SK-MEL-5 (cell line): ENCODE measurements at places on chromosomes 4 and X.

DNA sequence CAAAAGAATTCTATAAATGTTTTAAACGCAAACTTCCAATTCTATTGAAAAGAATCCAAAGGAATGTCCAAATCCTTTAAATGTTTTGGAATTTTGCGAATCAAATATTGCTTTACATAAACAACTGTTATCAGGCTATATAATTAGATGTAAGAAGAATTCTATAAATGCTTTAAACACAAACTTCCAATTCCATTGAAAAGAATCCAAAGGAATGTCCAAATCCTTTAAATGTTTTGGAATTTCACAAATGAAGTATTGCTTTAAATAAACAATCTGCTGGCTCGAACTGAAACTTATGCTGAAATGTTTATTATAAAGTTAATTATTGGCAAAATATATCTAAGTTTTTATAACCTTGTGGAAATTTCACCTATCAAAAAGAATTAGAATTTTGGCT lies 16.1 kb downstream of the DAPP1 start:
- no peak for DNase-seq

- no peak for DNase-seq
These were observed 26.6 kb downstream of the NLGN3 start for GRCh38 chrX:71171110-71171801.

DNA sequence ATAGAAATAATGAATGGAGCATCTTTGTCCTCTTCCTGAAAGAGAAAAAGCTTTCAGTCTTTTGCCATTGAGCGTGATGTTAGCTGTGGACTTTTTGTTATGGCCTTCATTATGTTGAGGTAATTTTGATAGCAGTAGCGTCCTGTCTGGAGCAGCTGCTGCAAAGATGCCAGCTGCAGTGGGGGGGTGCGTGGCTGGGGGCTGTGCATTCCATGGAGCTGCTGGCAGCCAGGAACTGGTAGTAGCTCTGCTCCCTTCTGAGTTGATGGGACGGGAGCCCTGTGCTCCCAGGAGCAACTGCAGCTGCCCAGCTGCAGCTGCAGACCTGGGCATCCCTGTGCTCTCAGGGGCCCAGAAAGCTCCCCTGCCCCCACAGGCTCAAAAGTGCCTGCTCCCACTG lies 50.4 kb downstream of the CCDC160 start:
- DNase-seq: no peak

DNA sequence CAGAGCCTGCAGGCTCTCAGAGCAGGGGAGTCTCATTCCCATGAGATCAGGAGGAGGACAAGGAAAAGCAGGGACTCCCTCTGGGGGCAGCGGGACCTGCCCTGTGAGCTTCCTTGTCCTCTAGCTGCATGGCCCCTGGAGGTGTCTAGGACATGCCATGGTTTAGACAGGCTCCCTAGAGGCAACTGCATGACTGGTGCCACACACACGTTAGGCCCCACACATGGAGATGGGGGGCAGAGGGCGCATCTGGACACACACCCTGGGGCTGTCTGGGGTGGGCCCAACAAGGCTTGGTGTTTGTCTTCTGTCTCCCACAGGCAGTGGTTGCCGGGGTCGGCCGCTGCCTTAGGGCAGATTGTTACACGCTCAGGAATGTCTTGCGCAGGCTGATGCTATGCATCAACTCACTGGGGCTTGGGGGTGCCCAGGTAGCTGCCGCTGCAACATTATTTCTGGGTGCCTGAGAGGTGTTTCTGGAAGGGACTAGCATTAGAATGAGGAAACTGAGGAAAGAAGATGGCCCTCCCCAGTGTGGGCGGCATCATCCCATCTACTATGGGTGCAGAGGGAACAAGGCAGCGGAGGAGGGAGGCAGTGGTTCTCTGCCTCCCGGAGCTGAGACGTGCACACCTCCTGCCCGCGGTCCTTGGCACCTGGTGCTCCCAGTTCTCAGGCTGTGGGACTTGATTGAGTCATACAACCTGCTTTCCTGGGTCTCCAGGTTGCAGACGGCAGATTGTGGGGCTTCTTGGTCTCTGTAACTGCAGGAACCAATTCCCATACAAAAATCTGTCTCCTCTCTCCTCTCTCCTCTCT lies 32.1 kb upstream of the GPR78 start:
- DNase-seq: no peak
